ENCODE measurements at places on chromosomes 11 and 22.

GRCh38 chr22:26308467-26308866, 120.6 kb upstream of the ASPHD2 start:
- no peak for DNase-seq

DNA sequence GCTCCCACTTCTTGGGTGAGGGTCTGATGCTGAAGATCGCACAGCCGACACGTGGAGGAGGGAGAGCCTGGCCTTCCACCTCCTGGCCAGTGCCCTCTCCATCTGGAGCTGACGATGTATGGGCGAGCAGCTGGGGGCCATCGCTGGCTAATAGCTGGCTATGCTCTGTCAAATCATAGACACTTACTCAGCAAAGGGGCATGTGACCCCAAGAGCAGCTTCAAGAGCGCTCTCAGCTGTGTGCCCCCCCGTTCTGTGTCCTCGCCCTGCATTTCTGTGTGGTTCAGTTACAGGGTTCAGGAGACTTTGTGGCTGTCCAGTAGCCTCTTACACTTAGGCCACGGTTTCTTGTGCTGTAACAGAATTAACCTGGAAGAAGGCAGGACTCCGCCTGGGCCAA, 26.4 kb downstream of the FBLN1 start:
- DNase-seq = no peak

DNA sequence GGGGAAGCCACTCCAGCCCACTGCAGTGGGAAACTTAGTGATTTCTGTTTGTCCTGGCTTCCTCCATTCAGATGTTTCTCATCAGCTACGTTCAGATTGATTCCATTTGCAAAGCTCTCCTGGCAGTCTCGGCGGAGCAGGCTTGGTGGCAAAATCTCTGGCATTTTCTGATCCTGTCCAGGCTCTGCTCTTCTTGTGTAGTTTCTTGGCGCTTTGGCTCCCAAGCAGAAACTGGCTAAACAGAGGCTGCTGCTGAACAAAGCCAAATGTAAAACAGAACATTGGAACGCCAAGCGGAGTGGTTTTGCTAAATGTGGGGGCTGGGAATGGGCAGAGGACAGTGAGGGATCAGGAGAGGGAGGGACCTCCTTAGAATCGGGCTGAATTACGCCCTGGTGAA, 36.7 kb downstream of the ADAMTS8 start:
- DNase-seq = no peak

DNA sequence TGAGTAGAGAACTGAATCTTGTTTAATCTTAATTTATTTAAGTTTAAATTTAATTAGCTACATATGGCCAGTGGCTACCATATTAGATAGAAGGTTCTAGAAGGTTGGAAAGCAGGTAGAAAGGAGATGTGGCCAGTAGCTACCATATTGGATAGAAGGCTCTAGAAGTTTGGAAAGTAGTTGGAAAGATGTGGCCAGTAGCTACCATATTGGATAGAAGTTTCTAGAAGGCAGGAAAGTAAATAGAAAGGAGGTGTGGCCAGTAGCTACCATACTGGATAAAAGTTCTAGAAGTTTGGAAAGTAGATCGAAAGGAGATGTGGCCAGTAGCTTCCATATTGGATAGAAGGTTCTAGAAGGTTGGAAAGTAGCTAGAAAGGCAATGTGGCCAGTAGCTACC, 2.2 kb downstream of the CRYBA4 start:
- no peak for DNase-seq

GRCh38 chr11:64253043-64253442, 1.7 kb downstream of the PLCB3 start:
- no peak for DNase-seq

DNA sequence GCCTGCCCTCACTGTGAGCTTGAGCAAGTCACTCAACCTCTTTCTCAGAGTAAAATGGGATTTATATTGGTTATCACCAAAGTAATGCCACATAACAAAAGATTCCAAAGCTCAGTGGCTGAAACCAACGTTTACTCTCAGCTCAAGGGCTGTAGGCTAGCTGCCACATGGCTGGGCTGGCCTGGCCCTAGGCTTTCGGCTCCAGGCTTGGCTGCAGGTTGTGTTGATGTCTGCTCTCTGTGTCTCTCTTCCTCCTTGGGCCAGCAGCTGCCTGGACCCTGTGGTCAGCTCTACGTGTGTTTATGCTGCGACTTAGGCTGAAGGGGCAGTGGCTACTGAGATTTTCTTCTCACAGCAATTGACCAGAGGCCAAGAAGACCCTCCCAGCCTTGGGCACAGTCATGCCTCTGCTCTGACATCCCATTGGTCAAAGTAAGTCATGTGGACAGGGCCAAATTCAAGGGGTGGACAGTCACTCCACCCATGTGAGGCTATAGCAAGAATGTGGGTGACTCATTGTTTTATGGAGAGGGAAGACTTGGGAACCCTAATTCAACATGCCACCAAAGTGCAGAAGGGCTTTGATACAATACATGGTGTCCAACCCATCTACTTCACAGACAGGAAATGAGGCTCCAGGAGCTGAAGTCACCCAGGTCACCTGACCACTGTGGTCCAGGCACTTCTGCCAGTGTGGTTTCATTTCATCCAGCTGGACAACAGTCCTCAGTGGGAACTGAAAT, 90.6 kb downstream of the TSPAN18 start:
- DNase-seq = no peak

DNA sequence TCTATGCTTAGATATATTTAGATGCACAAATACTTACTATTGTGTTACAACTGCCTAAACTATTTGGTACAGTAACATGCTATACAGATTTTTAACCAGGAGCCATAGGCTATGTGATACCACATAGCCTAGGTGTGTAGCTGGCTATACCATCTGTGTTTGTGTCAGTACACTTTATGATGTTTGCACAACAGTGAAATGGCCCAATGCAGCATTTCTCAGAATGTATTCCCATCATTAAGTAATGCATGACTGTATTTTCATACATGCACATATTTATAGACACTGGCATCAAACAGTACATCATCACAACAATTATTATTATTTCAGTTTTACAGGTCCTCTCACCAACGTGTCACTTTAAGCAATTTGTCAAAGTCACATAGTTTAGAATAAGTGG, 979.5 kb upstream of the TENM4 start:
- DNase-seq = no peak

- DNase-seq = no peak
Observed at GRCh38 chr22:22197993-22198402, 46.6 kb upstream of the VPREB1 start.

Data from GM12891 (cell line).